ENCODE measurements at places on chromosomes 16 and 17. TPM values are rescaled to one million over a fixed set of nuclear protein-coding genes. Genes with fewer than 3 reads are reported as not detected.

Gene SLC38A8
- total RNA-seq = not detected

DNA sequence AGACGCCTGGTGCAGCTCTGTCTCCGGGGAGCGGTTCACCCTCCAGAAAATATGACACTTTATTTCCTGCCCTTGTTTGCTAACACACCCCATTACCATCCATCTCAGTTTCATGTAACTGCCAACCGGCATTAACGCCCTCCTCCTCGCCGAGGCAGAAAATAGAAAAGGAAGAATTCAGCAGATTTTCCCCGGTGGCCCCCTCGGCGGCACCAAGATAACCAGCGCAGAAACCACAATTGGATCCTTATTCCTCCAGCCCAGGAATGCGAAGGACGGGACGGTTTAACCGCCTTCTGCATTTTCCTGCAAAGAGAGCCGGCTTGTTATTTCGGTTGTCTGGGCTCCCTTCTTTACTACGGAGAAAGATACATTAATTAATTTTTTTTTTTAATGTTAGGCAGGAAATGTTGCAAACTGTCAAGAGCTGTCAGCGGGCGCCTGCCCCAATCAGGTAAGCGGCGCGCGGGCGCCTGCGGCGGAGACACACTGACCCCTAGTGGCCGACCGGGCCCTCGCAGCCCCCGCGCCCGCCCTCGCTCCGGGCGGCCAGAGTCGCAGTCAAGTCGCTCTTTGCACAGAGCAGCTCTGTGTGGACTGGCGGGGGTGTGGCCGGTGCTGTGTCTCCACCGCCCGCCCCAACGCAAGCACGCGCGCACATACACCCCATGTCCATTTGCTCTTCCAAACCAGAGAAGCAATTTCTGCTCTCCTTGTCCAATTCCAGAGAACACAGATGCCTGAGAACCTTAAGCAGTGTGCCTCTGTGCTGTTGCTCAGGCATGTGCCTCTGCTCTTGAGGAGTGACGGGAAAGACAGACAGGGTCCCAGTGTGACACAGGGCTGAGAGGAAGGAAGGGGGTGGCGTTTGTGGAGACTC lies 53.6 kb downstream of the C17orf67 start:
- DNase-seq = peak; percentile 91

DNA sequence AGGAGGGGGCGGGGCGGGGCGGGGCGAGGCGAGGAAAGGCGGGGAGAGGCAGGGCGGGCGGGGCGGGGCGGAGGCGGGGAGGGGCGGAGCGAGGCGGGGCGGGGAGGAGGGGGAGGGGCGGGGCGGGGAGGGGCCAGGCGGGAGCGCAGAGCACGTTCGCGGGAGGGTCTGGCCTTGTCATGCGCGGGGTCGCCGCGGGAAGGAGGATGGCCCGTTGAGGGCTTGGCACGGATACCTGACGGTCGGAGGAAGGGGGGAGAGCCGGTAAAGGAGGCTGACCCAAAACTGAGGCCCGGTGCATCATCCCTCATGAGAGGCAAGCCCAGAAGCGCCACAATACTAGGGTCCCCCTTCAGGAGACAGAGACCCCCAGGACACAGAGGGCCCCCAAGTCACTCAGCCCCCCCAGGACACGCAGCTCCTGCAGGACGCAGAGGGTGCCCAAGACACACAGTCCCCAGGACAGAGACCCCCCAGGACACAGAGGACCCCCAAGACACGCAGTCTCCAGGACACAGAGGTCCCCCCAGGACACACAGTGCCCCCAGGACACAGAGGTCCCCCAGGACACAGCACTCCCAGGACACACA lies 593 bp upstream of the WDR45B start:
- DNase-seq = no peak

- peak; percentile 76 for DNase-seq
Observed at GRCh38 chr17:57284984-57285646, 28.8 kb downstream of the MSI2 start.

GRCh38 chr16:73033271-73033998 lies 14.5 kb downstream of the ZFHX3 start:
- no peak for DNase-seq

Measured in activated CD4-positive, alpha-beta memory T cell treated with anti-CD3 and anti-CD28 coated beads for 36 hours (primary cell).